ENCODE measurements at places on chromosomes 3 and 15.

GRCh38 chr15:64197425-64197824 lies 34.6 kb upstream of the PPIB start:
- no peak for DNase-seq

DNA sequence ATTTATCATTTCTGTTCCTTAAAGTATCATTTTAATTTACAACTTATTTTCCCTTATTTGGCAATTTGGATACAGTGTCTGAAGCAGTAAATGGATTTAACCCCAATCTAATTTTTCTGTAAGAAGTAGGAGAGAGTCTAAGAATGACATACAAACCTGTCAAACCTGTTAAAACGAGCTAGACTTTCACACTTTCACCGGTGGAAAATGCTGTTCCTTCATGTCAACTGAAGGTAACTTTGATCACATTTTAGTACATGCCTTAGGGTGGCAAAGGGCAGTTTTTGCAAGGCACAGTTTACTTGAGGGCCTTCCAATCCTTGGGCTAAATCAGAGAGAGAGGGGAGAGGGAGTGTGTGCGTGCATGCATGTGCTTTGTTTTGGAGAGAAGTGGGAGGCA lies 221.4 kb downstream of the THSD4 start:
- no peak for DNase-seq

DNA sequence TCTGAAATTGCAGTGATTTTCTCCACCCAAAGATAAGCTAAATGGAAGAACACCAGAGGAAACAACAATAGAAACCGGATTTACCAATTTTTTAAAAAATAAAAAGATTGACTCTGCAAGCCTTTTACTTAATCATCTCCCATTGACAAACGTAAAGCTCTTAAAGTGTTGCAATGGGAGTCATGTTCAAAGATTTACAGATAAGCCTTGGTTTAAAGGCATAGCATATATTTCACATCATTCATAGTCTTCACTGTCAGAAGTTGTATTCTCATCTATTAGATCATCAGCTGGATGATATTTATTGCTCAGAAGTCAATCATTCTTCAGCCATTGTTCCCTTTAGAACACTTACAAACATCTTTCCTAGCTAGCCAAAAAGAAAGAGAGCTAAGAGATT lies 397.6 kb downstream of the GBE1 start:
- no peak for DNase-seq

DNA sequence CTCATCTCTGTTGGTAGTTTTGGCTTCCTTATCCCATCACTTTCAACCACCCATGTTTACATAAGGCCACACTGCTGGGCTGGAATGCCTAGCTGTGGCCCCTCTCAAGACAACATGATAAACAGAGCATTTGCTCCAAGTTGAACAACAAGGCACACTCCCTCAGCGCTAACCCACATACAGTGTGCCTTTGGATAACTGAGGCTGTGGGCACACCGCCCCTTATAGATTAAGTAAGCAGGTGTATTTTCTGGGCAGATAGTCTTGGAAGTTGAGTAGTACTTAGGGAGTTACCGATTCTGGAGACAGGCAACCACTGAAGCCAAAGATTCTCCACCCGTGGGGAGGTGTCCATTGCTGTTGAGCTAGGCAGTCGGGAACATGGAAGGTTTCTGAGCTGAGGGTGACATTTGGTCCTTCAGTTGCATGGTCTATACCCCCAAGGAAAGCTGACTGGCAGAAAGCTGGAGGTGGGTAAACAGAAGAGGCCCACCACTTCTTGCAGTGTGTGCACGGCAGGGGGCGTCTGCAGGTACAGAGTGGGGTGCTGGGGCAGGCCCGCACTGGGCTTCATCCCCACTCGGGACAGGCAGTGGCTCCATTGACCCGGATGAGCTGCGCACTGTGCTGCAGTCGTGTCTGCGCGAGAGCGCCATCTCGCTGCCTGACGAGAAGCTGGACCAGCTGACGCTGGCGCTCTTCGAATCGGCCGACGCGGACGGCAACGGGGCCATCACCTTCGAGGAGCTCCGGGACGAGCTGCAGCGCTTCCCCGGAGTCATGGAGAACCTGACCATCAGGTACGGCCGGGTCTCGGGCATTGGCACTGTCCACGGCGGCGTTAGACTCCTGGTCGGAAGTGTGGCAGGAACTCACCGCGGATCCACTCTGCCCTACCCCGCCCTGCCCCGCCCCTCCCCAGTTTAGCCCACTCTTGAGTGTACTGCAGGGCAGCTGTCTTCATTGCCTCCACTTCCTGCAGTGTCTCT lies 16.8 kb downstream of the NOX5 start:
- DNase-seq, result peak; percentile 15

DNA sequence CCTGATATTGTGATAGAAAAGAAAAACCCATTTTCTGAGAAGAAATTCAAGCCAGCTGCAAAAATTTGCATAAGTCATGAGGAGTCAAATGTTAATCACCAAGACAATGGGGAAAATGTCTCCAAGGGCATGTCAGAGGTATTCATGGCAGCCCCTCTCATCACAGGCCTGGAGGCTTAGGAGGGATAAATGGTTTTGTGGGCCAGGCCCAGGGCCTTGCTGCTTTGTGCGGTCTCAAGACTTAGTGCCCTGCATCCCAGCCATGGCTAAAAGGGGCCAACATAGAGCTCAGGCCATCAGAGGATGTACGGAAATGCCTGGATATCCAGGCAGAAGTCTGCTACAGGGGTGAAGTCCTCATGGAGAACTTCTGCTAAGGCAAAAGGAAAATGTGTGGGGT lies 631.1 kb downstream of the NLGN1 start:
- DNase-seq, result no peak

DNA sequence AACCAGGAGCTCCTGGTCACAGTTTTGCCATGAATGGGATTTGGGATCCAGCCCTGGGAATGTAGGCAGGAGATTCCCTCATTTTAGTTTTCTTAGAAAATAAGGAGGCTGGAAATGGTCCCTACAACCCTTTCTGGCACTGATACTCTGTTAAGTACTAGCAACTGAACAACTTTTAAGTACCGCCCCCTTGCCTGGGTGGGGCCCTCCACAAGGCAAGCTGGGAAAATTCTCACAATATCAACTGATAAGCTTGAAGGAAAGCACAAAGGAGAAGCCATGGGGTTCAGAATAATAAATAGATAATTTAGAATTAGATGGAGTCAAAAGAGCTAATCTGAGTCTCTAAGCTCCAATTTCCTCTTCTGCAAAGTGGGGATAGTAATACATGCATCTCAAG lies 4.2 kb upstream of the DGKG start:
- no peak for DNase-seq

- DNase-seq, result no peak
These were observed 212.1 kb upstream of the EIF1B start for GRCh38 chr3:40097131-40098117.
